Central memory CD4-positive, alpha-beta T cell (primary cell): ENCODE measurements at places on chromosomes 7 and 10.
A peak's percentile ranks its signal among the peaks of the same experiment; 100 is the strongest.

GRCh38 chr10:42827201-42827600, 44.6 kb downstream of the BMS1 start:
- DNase-seq, result no peak

DNA sequence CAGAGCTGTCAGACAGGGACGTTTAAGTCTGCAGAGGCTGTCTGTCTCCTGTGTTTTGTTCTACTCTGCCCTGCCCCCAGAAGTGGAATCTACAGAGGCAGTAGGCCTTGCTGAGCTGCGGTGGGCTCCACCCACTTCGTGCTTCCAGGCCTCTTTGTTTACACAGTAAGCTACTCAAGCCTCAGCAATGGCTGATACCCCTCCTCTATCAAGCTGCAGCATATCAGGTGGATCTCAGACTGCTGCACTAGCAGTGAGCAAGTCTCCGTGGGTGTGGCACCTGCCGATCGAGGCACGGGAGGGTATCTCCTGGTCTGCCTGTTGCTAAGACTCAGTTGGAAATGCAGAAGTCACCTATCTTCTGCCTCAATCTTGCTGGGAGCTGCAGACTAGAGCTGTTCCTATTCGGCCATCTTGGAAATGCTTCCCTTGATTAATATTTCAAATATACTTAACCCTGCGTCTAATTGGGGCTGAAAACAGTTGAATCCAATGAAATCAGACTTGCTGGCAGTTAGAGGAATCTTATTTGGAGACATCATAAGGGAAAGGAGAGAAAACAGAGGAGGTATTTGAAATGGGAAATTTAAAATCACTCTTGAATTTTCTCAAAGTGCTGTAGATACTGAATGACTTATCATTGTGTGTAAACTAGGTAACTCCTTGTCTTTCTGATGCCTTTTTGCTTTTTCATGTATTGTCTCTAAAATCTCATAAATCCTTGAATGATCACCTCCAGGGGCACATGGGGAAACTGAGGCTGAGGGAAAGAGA, 13.8 kb upstream of the CYP3A5 start:
- peak; percentile 3 for DNase-seq

DNA sequence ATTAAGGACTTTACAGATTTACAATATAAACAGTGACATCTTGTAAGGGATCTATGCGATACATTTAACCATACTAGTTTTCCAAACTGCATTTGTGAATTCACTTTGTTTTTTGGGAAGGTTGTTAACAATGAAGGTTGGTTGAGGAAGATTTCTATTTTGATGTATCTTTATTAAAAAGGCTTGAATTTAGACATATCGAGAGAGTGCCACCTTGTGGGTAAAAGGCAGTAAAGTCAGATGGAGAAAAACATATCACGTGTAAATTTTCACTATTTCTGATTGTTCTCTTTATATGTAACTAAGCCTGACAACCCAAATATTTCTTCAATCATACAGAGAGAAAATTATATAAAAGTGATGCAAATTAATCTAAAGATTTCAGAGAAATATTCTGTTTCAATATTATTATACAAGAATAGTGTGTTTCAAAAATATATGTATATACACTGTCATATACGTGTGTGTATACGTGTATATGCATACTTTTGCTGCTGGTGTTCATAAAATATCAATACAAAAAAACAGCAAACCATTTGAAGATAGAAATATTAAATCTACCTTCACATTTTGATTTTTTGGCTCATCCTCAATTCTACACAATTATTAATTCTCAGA, 988.6 kb downstream of the SORCS1 start:
- no peak for DNase-seq

DNA sequence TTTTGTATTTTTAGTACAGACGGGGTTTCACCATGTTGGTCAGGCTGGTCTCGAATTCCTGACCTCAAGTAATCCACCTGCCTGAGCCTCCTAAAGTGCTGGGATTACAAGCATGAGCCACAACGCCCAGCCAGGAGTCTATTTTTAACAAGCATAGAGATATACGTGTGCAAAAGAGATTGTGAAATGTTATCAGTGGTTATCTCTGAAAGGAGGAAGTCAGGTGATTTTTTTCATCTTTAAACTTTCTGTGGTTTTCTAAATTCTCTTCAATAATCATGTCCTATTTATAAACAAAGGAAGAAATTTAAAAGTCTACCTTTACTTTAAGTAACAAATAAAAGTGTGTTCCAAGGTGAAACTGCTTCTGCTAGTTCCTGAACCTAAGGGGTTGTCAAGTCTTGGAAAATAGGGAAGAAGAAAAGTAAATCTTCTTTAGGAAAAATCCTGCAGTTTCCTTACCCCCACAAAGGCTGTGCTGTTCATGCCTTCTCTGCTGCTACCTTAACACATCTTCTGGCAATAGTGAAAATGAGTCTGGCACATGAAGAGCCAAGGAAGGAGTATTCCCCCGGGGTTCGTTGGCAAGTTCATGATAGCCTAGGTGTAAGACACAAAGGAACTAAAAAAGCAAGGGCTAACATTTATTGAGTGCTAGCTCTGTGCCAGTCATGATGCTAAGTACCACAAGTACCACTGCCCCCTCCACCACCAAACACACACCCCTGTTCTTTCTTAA, 51.1 kb downstream of the CYP26A1 start:
- peak; percentile 39 for DNase-seq
